AG09319 (cell line): ENCODE measurements at places on chromosomes 16 and 17.

GRCh38 chr16:11128211-11129141 lies 127.5 kb downstream of the SOCS1 start:
- DNase-seq, result peak; percentile 23

- no peak for DNase-seq
Observed at GRCh38 chr17:60086818-60087591, 8.3 kb upstream of the HEATR6 start.

GRCh38 chr17:19294443-19294842 lies 57.3 kb downstream of the EPN2 start:
- no peak for DNase-seq

GRCh38 chr17:73268582-73269328 lies 7.1 kb upstream of the CPSF4L start:
- no peak for DNase-seq

DNA sequence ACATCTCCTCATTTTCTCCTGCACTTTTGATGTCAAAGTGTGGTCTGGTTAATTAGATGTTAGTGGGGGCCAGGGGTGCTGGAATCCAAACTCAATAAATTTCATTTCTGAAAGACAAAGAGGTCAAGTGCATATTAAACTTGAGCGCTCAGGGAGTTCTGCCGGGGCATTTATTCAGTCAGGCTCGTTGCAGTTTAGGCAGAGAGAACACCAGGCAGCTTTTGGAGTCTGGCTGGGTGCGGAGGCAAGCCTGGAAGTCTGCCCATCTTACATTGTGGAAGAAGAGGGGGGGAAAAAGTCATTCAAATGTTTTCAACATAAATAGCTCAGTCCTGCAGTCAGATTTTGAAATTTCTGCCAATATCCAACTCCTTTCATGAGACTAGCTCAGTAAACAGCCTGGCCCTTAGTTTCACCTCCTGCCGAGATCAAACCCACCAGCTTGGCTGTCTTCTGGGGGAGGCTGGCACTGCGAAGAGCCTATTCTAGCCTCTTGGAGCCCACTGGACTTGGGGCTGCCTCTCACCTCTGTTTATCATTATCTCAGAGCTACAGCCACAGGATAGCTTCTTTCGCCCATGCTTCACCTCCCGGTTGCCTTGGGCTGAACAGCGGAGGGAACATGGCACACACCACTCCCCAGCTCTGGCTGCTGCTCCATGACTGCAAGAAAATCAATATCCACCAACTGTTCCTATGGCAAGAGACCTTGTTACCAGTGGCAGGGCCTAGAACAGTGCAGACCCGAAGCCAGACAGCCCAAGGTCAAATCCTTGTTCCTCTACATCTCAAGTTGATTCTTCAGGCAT lies 177.4 kb upstream of the CDH5 start:
- DNase-seq, result peak; percentile 32

DNA sequence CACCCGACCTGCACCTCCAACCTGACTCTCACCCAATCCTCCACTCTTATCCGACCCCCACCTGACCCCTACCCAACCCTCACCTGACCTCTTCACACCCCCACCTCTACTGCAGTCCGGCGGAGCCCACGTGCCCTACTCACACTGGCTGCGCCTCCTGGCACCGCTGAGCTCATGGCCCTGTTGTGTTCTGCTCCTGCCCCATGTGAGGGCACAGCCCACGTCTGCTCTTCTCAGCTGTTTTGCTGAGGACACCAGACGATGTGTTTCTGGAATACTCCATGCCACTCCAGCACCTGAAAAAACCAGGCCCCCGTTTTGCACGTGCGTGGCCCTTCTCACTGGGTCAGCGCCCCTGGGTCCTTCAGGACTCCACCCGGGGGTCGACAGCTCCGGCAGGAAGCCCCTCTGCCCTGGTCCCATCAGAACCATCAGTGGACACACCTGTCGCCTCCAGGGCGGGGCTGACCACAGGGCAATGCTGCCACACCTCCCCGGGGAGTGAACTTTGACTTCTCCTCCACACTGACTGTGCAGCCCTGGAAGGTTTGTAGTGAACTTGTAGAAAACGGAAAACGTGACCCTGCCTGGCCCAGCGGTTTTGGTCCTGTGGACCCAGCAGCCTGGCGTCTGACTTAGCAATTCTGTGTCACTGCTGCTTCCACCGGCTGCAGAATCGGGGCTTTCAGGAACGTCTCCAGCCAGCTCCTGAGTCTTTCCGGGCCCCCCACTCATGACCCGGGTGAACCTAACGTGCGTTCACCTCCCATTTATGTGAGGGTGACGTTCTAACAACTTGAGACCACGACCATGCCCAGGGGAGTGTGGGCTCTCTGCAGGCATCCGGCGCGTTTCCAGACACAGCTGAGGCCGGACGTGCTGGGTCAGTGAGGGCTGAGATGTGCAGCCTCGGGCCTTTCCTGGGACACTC lies 5.7 kb upstream of the RAB40B start:
- DNase-seq, result no peak

DNA sequence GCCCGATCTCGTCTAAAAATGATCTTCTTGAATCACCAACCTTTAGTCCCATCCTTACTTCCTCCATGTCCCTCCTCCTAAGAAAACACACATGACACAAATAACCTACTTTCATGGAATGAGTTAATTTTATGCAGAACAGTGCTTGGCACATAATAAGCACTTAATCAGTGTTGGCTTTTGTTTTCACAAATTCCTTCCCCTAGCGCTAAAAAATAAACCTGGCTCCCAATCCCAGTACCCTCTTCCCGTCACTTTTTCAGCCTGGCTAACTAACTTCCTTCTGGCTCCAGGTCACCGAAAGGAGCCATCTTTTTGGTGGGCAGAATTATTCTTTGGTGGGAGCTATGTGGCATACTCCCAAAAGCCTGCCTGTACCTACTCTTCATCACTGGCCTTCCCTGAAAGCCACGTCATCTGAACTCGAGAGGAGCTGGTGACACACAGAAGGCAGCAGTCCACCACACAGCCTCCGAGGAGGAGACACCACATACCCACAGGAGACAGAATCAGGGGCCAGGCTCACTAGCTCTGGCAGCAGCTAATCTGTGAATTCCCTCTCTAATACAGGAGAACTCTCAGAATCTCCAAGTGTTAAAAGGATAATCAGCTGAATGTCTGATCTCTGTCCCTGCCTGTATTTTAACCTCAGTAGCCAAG lies 114.5 kb downstream of the SMG6 start:
- DNase-seq, result no peak

GRCh38 chr17:32596206-32596605 lies 109.4 kb downstream of the CDK5R1 start:
- DNase-seq, result no peak

GRCh38 chr16:22417019-22417418 lies 42.6 kb upstream of the CDR2 start:
- DNase-seq, result no peak

- DNase-seq, result no peak
Observed at GRCh38 chr16:23950291-23950894, 114.6 kb downstream of the PRKCB start.

DNA sequence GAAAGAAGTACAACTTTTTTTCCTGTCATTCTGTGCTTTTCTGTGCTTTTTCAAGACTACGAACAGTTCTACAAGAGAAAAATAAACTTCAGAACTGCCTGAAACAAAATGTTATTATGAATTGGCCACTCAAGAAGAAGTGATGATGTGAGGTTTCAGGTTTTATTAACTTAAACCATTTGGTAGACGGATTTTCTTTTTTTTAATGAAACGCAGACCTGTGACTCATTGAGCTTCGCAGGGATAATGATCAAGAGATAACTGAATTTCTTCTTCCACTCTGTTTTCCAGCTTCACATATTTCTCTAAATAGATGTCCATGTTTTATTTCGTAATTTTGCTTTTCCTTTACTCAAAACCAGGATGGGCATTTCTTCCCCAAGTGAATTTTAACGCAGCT lies 32.7 kb downstream of the AIPL1 start:
- DNase-seq, result no peak

- DNase-seq, result no peak
Observed at GRCh38 chr17:57091186-57091618, 6.2 kb downstream of the AKAP1 start.

- DNase-seq, result no peak
Observed at GRCh38 chr17:70190959-70191805, 21.9 kb downstream of the KCNJ2 start.

GRCh38 chr16:86975445-86975844 lies 341.7 kb downstream of the C16orf95 start:
- DNase-seq, result no peak

- DNase-seq, result no peak
Observed at GRCh38 chr16:83856792-83857191, 42.1 kb upstream of the MLYCD start.

GRCh38 chr17:55549140-55549539 lies 37.9 kb upstream of the SMIM36 start:
- DNase-seq, result no peak

DNA sequence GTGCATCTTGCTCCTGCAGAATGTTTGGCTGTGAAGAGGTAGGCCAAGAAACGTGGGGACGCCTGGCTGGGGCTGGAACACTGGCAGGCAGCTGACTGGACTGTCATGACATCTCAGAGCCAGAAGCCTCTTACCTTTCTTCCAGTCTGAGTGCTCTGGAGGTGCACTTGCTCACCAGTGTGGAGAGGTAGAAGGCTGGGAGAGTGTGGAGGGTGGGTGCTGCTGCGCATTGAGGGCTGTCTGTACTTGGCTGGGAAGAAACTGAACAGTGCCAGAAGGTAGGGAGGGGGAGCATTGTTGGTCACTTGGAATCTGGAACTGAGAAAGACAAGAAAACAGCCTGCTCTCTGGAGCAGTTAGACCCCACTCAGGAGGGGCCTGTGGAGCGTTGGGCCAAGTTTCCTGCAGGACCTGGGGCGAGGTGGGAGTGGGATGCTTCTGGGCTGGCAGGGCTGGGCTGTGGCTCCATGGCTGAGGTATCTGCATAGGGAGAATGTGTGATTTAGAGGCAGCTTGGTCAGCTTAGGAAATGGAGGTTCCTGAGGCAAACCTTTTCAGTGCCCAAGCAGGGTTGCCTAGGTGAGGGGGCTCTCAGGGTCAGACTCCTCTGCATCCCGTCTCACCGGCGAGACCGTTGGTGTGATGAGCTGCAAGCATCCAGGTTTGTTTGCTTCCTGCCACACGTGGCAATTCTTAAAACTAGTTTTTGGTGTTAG lies 55.1 kb downstream of the KSR1 start:
- no peak for DNase-seq

GRCh38 chr17:33970279-33970678 lies 284.8 kb upstream of the CCL2 start:
- no peak for DNase-seq

GRCh38 chr17:13076905-13077304 lies 59.1 kb upstream of the ELAC2 start:
- no peak for DNase-seq

GRCh38 chr17:81270279-81270678 lies 24.8 kb downstream of the SLC38A10 start:
- DNase-seq, result no peak

GRCh38 chr17:13626703-13627102 lies 25.0 kb upstream of the HS3ST3A1 start:
- DNase-seq, result no peak

DNA sequence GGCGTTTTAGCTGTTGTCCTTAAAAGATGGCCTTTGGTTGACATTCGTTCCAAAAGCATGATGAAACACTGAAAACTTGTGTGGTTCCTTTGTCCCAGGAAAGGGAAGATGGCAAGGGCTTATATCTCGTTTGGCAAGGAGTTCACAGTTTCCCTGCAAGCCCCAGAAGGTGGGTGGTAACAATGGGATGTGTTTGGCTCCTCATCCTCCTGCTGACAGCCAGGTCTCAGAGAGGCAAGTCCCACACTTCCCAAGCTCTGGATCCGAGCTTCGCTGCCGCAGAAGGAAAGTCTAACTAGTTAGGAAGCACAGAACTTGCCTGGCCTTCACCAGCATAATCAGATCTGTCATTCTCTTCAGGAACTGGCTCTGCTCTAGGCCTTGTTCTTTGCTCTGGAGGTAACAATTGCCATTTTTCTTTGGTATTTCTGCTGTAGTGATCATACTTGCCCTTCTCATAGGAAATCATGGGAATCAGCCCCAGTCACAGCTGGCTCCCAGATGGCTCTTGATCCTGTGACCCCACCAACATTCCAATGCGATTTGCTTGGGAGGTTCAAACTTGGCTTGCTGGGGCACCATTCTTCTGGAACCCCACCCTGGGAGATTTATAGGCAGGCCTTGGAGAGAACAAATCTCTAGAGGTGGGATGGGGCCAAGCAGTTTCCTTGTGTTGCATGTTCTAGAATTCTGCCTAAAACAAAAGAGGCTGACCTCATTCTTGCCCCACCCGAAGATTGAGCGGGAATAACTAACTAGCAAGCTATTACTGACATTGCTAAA lies 17.9 kb downstream of the KPNA2 start:
- peak; percentile 83 for DNase-seq

- DNase-seq, result peak; percentile 46
Observed at GRCh38 chr16:82016263-82016662, 5.0 kb upstream of the SDR42E1 start.

DNA sequence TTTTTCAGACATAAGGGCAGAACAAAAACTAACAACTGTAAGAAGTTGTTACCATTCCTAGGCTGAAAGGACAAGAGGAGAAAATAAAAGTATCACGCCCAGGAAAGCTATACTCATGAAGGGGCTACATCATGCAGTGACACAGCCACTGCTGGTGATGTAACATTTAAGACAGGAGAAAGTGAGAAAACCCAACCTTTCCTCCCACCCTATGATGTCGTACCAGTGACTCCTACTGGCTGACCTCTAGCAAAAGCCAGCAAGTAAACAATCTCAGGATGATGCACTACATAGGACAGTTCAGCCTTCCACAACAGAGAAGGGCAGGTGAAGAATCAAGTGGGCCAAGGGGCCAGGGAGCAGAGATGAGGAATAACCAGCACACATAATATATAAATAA lies 14.0 kb upstream of the OR1E2 start:
- DNase-seq, result no peak

- no peak for DNase-seq
Observed at GRCh38 chr17:15233022-15233805, 31.9 kb downstream of the PMP22 start.

GRCh38 chr17:16916557-16916920 lies 55.4 kb downstream of the TNFRSF13B start:
- no peak for DNase-seq

DNA sequence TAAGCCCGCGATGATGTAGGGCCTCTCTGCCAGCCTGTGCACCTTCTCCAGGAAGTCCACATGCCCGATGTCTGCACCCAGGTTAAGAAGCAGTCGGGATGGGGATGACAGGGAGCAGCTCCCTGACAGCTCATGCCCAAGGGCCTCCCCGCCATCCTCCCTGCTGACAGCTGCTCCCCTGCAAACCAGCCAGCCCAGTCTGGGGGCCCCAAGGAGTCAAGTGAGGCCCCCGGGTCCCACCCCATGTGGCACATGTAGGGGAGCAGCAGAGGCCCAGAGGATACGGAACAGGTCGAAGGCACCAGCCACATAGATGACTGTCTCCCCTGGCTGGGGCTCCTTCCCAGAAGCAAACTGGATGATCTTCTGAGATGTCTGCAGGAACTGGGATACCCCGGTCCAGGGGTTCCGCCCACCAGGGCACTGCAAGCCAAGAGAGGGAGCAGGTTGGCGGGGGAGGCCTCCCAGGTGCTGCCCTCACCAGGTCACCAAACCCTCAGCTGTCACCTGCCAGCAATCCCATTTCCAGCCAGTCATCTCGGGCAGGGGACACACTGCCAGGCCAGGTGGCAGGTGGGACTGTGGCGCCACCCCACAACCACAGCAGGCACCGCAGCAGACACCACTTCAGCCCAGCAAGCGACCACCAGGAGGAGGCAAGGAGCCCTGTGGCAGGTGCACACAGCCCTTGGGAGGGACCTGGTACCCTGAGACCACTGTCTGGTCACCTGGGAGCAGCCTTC lies 4.6 kb downstream of the PCYT2 start:
- no peak for DNase-seq
